ENCODE measurements at places on chromosomes 16 and 17. TPM values are rescaled to one million over a fixed set of nuclear protein-coding genes. Genes with fewer than 3 reads are reported as not detected.

DNA sequence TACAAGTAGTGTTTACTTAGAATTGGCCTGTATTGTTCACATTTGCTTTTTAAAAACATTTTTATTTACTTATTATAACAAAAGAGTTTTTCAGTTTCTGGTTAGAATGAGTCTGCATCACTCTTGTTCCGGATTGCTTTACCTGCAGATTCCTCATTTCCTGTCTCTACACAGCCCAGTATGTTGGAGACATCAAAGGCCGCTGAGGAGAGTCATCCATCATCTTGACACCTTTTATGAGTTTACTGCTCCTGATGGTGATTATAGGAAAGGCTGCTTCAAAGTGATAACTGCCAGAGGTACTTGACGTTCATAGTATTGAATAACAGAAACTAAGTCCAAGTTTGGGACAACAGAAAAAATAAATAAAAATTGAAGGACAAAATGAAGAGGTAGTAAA lies 490.5 kb upstream of the CA10 start:
- no peak for DNase-seq

- peak; percentile 83 for DNase-seq
These were observed 4.7 kb downstream of the CORO7 start for GRCh38 chr16:4411684-4412083.

DNA sequence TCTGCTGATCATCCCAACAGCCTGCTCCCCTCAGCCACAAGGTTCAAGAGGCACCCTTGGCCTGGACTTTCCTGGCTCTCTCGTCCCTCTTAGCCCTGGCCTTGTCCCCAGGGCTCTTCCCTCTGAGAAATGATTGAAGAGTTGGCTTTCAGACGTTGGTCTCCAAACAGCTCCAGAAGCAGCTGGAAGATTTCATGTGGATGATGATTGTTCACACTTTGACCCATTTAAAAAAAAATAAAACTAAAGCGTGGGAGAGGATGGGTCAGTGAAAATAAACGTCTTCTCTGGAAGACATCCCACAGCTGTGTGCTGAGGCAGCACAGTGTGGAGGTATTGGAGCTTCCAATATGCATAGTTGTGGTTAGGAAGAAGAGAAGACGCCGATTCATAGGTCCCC lies 54.7 kb upstream of the CDH11 start:
- peak; percentile 54 for DNase-seq

DNA sequence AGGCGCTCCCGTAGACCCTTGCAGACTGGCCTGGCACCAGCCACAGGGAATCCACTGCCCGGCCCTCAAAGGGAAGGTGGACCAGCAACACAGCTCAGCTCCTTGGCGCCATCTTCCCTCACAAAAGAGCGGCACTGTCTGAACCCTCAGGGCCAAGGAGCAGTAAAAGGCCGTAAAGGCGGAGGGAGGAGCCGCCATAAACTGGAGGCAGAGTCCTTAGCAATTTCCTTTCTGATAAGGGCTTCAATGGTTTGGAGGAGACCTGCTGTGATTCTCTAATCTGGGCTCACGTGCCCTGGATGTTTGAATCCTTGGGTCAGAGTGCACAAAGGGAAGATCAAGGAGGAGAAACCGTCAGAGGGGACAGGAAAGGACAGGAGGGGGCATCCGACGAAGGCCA lies 15.5 kb upstream of the AXIN2 start:
- DNase-seq: no peak

Gene PROCA1
- 1.3 TPM for total RNA-seq

Gene ENPP7
- not detected for total RNA-seq

Gene RND2
- 0.85 TPM for total RNA-seq

DNA sequence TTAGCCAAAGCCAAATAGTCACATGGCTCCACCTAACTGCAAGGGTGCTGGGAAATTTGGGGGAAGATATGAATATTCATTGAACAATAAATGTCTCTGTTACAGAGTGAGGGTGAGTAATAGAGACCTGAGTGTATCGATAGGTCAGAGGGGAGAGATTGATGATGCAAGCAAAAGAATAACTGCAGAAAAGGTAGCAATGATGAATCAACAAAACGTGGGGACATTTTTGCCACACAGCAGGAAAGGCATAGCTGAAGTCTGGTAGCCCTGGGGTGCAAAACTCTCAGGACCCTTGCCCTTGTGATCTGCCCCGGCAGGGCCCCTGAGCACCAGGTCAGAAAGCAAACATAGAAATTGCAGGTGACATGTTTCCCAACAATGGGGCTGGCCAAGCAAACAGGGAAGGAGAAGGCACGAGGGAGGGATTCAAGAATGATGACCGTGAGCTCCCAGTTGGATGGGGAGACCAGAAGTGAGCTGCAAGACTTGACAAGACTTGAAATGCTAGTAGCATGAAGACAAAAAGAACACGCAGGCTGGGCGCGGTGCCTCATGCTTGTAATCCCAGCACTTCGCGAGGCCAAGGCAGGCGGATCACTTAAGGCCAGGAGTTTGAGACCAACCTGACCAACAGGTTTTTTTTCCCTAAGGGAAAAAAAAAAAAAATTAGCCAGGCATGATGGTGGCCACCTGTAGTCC lies 12.7 kb upstream of the HERPUD1 start:
- DNase-seq: no peak

DNA sequence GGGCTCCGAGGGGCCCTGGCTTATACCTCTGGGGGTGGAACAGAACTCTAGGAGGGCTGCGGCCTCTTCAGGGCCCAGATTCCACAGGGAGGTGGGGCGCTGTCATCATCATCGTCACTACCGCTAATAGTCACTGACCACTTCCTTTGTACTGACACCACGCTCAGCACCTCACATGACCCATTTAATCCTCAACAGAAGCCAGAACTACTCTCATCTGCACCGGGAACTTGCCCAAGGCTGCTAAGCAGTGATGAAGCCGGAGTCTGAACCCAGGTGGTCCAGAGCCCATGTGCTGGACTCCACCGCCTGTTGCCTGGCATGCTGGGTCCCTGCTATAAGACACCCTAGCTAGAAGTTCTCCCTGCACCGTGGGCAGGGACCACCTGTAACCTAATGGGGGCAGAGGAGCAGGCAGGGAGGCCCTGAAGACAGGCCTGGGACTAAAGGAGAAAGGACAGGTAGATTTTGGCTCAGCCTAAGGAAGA lies 12.0 kb downstream of the UNC13D start:
- no peak for DNase-seq

DNA sequence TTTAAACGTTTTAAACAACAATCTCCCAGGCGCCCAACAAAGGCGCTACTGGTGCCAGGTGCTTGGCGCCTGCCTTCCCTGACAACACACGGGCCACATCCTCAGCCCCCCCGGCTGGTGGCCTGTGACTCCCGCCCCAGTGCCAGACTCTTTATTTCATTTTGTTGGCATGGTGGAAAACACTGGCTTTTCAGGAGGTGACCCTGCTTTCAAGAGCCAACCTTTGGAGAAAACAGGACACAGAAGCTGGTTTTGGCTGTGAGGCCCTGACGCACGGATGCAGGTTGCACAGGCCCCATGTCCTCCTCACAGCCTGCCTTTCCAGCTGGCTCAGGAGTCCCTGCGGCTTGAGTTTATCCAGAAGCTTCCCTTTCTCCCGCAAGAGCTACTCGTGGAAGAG lies 100.0 kb downstream of the METRNL start:
- no peak for DNase-seq

Gene DNASE1L2
- 0.47 TPM for total RNA-seq

Gene IFT20
- total RNA-seq: 14.3 TPM

DNA sequence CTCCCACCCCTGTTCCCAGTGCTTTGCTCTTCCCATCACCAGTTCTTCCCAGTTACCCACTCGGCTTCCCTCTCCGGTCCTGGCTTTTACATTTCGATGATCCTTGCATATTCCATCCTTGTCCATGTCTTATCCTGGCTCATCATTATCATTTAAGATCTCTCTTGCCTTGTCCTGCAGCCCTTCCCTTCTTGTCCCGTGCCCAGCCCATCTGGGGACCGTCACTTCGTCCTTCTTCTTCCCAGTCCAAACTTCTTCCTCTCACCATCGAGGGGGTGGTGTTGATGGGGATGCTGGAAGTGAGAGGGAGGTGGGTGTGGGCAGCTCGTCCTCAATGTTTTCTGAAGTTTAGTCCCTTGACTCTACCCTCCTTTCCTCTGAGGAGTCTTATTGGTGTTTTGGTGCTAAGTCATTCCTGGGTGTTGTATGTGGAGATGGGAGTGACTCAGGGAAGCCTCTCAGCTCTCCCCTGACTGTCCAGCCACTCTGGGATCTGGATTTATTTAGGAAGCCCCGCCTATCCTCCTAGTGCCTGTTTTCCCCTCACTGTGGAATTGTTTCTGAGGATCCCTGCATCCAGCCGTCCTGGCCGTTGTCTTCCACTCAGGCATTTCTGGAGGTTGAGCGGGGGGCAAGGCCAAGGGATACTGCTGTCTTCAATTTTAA lies 975 bp downstream of the SNX29 start:
- DNase-seq: no peak

GRCh38 chr17:57329380-57330214 lies 73.3 kb downstream of the MSI2 start:
- no peak for DNase-seq

DNA sequence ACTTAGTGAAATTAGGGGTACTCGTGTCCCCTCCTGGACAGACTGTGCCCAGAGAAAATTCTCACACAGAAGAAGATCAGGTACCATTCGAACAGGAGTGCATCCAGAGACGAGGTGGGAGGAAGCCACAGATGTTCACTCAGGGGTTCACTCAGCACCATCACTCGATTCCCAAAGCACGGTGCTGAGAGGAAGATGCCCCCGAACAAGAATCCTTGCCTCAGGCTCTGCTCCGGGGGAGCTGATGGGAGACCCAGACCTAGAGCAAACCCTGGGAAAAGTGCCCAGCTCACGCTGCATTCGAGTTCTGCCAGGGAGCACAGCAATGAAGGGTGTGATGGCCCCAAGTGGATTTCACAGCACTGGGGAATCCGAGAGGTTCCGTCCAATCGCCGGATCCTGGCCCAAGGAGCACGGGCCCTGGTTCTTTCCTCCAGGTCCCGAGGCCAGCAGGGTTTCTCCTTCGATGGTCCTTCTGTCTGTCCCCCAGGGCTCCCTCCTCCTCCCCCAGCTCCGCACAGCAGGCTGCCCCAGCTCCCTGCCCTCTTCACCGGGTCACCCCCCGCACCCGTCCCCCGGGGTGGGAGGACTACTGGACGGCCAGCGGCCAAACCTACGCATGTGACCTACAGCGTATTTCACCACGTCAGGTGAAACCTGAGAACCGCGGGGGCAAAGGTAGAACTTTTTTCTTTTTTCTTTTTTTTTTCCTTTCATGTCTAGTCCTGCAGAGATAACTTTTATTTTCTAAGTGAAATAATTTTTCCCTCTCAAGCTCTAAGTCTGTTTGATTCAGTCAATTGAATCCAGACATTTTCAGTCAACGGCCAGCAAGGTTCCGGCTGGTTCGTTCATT lies 10.2 kb upstream of the UBE2I start:
- DNase-seq: no peak

Gene ITGAX
- 1.4 TPM for total RNA-seq

GRCh38 chr16:16019488-16019887 lies 70.1 kb downstream of the ABCC1 start:
- no peak for DNase-seq

Gene HOXB2
- total RNA-seq: 1.9 TPM

- no peak for DNase-seq
These were observed 5.1 kb downstream of the RPS15A start for GRCh38 chr16:18784917-18785623.

- peak; percentile 9 for DNase-seq
These were observed 11.0 kb upstream of the RCVRN start for GRCh38 chr17:9916108-9916507.

DNA sequence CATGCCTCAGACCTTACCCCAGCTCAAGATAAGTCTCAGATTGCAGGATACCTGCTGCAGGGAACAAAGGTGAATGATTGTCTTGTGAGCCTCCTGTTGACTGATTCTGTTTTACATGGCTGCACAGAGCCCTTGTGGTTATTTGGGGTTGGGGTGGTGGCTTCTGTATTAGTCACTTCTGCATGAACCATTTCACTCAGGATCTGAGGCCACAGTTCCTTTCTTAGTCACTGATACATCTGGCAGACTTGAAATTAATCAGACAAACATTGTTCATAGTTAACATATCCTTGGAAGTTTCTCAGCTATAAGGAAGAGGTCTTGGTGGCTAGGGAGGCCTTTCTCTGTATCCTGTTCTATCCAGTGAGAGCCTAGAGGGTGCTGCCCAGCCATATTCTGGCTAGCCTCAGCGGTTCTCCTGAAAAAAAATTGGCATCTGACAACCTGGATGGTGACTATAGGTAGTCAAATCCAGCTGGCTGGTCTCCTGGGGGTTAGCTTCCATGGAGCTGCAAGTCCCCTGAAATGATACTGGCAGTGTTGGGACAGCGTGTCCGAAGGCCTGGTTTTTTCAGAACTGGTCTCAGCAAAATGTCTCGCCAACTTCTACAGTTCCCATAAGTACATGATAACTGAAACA lies 8.4 kb upstream of the PLK1 start:
- DNase-seq: no peak

- DNase-seq: no peak
These were observed 191.4 kb upstream of the CDH5 start for GRCh38 chr16:66175058-66175457.

DNA sequence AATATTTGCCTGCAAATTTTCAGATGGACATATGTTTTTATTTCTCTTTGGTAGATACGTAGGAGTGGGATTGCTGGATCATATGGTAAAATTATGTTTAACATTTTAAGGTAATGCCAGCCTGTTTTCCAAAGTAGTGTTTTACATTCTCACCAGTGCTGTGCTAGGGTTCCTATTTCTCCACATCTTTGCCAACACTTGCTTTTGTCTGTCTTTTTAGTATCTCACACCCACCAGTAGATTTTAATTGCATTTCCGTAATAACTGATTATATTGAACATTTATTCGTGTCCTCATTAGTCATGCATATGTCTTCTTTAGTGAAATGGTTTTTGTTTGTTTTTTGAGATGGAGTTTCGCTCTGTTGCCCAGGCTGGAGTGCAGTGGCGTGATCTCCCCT lies 58.4 kb downstream of the MRTFB start:
- no peak for DNase-seq

GRCh38 chr16:1713331-1713730 lies 7.3 kb downstream of the MAPK8IP3 start:
- no peak for DNase-seq

DNA sequence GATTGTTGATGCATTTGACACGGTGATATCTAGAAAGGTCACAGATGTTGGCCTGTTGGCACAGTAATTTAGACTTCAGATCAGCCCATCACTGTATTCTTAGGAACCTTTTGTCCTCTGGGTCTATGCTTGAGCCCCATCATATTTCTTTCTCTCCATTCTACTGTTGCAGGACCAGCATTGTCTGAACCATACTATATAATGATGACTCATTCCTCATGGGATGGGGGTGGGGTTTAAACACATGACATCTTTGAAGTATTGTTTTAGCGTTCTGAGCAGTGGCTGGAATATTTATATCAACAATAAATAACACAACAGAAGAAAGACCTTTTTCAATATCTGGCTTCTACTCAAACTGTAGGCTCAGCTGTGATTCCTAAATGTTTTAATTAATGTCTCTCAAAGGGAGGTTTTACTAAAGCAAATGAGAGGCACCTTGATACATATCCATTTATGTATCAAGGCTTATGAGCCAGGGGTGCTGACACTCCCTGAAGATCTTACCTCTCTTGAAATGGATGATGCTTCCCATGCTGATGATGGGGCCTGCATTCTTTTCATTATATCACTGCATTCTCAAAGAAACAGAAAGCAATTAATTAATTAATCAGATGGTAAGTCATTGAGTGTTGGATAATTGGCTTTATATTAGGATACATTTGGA lies 379.0 kb upstream of the GOT2 start:
- DNase-seq: no peak

Measured in left ventricle myocardium inferior (tissue), 1 donor.